ENCODE measurements at places on chromosomes 16 and 17.

DNA sequence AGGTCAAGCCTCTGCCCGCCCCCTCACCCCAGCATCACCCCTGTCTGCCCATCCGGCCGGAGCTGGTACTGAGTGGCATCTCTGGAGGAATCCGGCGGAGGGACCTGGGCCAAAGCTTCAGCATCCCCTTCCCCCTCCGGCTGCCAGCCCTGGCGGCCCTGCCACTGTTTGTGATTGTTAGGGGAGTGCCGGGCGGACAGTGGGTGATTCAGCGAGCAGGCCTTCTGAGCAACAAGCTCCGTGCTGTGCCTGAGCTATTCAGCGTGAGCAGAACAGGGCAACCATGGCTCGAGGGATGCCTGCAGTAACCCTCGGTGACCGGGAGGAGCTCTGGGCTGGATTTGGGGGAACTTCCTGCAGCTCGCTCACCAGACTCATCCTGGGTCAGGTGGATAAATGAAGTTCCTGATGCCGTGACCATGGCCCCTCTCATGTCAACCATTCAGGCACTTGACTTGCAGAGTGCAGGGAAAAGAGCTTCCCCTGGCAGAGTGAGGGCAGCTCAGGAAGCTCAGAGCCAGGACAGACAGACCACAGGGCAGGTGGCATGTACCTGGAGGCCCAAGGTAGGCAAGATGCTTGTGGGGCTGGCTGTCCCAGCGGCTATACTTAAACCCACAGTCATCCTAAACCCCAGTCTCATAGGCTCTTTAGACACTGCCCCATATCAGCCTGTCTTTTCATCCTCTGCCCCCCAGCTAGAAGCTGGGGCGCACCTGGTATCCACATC, 24.3 kb upstream of the MLKL start:
- DNase-seq = no peak

DNA sequence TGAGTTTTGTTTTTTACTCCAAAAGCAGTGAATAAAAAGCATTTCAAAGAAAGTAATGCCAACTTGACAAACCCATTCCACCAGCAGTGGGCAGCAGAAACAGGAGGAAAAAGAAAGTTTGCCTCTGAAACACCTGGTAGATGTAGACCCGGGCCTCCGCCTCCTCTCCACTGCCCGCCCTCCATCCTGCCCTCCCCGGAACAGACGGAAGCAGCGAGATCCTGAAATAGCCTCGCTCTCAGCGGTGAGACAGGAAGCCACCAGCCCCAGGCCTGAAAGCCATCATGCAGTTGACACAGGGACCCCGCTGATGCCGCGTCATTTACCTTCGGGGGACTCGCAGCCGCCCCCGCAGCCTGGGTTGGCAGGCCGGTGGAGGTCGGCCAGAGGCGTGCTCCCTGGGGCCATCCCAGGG, 67.8 kb downstream of the C16orf78 start:
- no peak for DNase-seq

- peak; percentile 37 for DNase-seq
These were observed 36.4 kb downstream of the HEATR3 start for GRCh38 chr16:50102051-50102746.

GRCh38 chr16:1541293-1542165, 8.1 kb downstream of the TMEM204 start:
- no peak for DNase-seq

DNA sequence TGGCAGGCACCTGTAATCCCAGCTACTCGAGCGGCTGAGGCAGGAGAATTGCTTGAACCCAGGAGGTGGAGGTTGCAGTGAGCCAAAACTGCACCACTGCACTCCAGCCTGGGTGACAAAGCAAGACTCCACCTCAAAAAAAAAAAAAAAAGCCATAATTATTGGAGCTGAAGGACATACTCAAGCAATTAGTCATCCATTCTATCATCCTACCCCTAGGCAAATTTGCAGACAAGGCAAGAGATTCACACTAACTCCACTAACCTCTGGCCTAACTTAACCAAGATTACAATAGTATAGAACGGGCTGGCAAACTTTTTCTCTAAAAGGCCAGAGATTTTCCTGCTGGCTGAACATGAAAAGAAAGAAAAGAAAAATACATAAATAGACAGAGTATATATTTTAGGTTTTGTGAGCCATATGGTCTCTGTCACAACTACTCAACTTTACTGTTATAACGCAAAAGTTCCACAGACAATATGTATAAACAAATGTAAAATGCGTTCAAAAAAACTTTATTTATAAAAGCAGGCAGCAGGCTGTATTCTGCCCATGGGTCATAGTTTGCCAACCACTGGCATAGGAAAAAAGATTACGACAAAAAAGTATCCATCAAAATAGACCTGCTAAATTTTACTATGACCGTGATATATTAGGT, 29.7 kb downstream of the BRIP1 start:
- DNase-seq = peak; percentile 79

- DNase-seq = no peak
These were observed 11.9 kb downstream of the ABCA8 start for GRCh38 chr17:68943123-68943811.

DNA sequence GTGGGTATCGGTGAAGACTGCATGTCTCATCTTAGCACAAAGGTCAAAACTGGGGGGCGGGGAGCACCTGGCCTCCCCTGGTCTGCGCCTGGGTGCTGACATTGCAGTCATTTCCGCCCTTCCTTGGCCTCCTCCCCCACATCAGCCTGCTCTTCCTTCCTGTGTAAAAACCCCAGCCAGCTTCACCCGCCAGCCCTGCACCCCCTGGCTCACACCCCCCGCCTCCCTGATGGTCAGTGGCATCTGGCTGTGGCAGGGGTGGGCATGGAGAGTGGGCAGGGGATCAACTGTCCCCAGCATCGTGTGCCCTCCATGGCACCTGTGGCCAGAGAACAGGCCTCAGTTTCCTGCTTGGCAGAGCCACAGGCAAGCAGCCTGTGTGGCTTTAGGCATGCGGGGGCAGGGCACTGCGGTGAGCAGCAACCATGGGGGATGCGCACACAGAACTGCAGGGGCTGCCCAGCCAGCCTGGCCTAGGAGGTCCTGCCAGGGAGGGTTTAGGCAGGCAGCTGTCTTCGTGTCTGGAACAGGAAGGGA, 26.5 kb upstream of the LASP1NB start:
- no peak for DNase-seq

DNA sequence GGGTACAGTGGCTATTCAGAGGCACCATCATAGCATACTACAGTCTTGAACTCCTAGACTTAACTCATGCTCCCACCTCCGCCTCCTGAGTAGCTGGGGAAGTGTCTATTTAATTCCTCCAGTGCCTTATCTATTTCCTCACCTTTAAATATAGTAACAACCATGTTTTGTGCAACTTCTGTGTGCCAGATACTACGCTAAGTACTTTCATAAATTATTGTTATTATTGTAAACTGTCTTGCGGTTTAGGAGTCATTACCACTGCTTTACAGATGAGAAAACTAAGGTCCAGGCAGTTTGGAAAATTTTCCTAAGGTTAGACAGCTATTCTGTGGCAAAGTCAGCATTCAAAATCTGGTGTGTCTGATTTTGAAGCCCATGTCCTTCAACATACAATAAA, 359.1 kb upstream of the XYLT1 start:
- DNase-seq = no peak

GRCh38 chr16:52540910-52541309, 6.0 kb downstream of the TOX3 start:
- no peak for DNase-seq

DNA sequence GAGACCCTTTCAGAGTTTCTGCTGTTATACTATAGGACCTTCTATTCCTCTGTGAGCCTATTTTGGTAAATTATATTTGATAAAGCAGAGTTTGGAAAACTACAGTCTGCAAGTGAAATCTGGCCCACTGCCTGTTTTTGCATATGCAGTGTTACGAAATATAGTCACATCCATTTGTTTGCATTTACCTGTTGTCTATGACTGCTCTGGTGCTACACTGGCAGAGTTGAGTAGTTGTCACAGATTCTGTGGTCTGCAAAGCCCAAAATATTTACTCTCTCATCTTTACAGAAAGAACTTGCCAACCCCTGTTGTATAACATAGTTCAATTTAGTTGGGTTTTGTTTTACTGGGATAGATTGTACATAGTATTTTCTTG, 42.3 kb downstream of the TNRC6A start:
- DNase-seq = no peak

GRCh38 chr17:80283116-80283852, 22.6 kb downstream of the RNF213 start:
- no peak for DNase-seq

DNA sequence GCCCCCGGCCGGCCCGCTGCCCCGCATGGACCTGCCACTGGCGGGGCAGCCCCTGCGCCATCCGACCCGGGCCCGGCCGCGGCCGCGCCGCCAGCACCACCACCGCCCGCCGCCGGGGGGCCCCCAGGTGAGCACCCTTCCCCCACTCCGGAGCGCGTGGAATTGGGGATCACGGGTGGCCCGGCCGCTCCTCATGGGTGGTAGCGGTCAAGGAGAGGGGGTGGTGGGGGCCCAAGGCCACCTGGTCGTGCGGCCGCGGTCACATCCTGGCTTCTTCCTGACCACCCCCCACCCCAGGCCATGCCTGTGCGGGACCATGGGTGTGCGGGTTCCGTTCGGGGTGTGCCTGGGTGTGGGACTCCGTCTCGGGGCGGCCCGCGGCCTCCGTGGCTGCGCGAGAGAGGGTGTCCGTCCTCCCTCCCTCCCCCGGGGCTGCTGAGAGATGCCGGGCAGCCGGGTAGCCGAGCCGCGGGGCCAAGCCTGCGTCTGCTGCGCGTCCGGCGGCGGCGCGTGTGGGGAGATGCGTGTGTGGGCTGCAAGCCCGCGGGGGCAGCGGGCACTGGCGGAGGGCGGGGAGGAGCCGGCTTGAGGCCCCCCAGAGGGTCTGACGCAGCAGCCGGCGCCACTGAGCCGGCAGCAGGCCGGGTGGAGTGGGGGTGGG, 6.8 kb downstream of the ACD start:
- DNase-seq = peak; percentile 18

DNA sequence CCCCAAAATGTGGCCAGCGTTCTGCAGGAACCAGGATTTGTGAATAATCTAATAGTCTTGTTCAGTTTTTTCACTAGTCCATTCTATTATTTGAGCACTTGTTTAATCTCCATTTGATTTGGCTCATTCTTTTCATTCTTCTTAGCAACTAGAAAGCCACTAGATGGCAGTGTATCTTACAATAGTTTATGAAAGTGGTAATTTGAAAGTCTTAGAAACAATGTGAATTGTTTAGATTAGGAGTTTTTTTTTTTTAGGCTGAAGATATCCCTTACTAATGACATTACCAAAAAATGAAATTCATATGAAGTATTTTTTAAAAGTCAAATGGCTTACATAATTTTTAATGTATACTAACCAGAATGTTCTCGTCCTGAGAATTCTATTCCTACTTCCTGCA, 6.7 kb downstream of the ERI2 start:
- DNase-seq = peak; percentile 50

DNA sequence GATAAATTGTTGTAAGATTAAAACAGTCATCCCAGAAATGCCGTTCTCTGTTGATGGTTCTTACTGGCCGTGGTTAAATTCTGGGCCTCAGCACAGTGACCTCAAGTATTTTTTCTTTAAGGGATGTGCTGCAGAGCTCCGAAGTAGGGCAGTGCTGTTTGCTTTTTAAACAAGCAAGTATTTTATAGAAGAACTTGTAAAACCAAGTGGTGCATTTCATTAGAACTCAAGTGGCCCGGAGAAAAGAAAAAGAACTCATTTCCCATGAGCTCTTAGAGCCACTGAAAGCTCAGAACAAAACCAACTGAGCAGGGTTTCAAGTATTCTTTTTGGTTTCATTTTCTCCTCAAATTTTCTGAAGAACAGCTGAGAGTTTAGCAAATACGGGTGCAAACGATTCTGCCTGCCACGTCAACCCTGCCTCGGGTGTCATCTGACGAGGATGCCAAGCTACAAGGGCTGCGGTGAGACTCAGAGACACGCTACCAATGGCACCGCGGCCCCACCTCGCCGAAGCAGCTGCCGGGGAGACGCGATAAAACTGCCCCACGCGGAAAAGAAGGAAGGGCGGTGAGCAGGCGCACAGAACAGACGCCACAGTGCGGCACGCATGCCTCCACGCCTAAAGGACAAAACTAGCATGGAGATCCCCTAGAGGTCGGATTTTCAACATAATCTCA, 6.3 kb downstream of the LMF1 start:
- DNase-seq = no peak

DNA sequence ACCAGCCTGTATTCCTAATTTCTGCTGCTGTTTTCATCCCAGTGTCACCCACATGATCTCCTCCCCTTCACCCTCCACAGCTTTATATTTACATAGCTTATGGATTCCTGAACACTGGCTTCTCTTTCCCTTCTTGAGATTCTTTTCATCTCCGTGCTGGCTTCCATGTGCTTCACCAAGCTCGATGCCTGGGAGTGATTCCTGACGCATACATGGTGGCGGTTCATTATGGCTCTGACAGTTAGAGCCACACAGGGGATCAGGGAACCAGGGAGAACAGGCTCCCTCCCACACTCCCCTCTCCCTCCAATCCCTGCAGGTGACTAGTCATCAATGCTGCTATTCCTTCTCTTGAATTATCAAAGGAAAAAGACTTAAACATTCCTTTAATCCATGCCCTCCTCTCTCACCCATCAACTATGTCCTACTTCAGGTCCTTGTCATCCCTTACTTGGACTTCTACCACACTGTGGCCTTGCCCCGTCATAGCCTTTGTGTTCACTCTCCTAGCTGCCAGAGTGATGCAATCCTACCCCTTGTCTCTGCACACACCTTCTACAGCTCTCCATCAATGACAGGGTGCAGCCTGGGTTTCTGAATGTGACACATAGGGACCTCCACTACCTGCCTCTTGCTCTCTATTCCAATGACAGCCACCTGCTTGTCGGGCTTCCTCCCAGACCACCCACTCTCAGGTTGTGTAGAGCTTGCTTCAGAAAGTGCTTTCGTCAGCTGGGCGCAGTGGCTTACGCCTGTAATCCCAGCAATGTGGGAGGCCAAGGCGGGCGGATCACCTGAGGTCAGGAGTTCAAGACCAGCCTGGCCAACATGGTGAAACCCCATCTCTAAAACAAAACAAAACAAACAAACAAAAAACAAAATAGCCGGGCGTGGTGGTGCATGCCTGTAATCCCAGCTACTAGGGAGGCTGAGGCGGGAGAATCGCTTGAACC, 43.6 kb downstream of the MYH13 start:
- DNase-seq = no peak

GRCh38 chr17:21389394-21389793, 13.2 kb downstream of the KCNJ12 start:
- no peak for DNase-seq

GRCh38 chr17:66967837-66968543, 3.5 kb downstream of the CACNG4 start:
- DNase-seq = no peak

DNA sequence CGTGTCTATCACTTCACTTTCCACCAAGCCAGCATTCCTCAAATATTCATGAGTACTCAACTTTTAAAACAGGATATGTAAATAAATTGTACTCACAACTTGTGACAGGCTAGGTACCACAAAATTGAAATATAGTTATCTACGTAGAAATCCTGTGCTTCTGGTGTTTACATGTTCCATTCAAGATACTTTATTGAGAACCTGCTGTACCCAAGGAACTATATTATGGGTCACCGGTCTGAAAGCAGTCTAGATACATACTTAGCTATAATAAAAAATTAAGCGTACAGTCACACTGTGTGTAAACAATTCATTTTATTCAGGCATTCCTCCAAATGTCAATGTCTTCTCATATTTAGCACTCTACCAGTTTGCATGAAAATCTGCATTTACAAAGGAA, 482.2 kb upstream of the SOX9 start:
- DNase-seq = no peak

- no peak for DNase-seq
These were observed 243.1 kb downstream of the CCDC182 start for GRCh38 chr17:57502022-57502421.

GRCh38 chr17:21271454-21272183, 12.9 kb upstream of the MAP2K3 start:
- DNase-seq = no peak

- DNase-seq = no peak
These were observed 45.5 kb upstream of the CDH3 start for GRCh38 chr16:68599586-68599985.
